Smooth muscle cell of bladder (primary cell): ENCODE measurements at places on chromosomes 5 and 9. TPM values are rescaled to one million over a fixed set of nuclear protein-coding genes. Genes with fewer than 3 reads are reported as not detected.

Gene PALM2AKAP2
- total RNA-seq, result 9.7 and 15.6 TPM in 2 replicates

Gene PCDHA13
- under 0.01 and 0.09 TPM in 2 replicates for total RNA-seq

Gene TAF11L10
- not detected in 2 replicates for total RNA-seq

Gene MGAT4B
- total RNA-seq, result 94.4 and 138 TPM in 2 replicates

Gene SLC25A48
- total RNA-seq, result not detected in 2 replicates
